Hematopoietic multipotent progenitor cell (in vitro differentiated cells): ENCODE measurements at places on chromosomes 16 and 17.
A peak's percentile ranks its signal among the peaks of the same experiment; 100 is the strongest.

- no peak for DNase-seq
Measured at GRCh38 chr17:44184212-44184810, 2.5 kb upstream of the TMUB2 start.

GRCh38 chr17:74053712-74054078 is 149.8 kb upstream of the RPL38 start:
- no peak for DNase-seq

GRCh38 chr16:54655121-54655590 is 275.5 kb upstream of the IRX5 start:
- peak; percentile 34 for DNase-seq

DNA sequence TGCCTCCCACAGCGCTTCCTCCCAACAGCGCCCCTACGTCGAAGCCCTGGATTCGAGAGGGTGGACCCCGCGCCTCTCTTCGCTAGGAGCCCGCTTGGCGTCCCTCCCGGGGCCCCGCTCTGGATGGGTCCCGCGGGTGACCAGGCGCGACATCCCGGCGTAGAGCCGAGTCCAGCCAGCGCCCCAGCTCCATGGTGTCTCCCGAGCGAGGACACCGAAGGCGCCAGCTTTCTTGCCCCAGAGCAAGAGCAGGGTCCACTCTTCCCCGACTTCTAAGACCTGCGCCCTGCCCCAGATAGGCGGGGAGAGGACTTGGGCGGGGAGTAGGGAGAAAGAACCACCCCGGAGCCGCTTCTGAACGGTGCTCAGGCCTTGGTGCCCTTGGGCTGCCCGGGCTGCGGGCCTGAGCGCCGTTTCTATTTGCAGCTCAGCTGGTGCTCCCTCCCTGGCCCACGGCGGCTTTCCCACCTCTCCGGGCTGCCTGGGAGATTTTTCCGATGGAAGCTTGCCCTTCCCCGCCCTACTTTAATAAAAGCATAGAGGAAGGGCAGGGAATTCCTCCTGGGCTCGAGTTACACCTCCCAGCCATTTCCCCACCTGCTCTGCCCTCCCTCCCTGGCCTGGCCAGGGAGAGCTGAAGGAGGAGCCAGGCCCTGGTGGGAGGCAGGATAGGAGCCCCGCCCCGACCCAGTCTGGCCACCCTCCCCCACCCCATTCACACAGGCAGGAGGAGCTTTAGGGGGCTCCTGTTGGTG is 1.8 kb downstream of the MMP15 start:
- no peak for DNase-seq

- DNase-seq = peak; percentile 84
Measured at GRCh38 chr17:13594762-13595598, 6.7 kb downstream of the HS3ST3A1 start.

- DNase-seq = no peak
Measured at GRCh38 chr16:4904942-4905615, 31.9 kb downstream of the PPL start.

DNA sequence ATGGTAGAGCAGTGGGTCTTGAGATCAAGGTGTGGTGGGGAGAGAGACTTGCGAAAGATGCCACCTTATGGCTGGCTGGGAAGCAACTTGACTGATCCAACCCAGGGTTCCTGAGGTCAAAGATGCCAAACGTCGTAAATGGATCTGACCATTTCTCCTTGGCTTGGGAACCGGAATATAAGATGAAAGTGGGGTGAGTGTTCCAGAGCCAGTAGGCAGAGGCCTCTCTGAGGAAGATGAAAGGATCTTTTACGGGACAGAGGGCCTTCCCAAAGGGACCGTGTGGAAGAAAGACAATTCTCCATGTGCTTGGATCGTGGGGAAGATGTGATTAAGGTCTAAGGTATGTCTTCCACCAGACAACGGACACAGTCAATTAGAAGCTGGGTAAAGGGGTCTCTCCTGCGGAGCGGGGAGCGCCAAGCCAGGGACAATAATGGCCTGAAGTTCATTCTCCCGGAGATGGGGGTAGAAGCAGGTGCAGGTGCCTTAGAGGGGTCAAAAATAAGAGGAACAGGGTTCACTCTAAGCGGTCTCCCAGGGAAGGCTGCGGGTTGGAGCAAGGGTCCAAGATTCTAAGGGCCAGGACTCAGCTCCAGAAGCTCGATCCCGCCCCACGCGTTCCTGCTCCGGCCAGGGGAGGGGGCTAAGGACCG is 800 bp downstream of the FXR2 start:
- DNase-seq = no peak

DNA sequence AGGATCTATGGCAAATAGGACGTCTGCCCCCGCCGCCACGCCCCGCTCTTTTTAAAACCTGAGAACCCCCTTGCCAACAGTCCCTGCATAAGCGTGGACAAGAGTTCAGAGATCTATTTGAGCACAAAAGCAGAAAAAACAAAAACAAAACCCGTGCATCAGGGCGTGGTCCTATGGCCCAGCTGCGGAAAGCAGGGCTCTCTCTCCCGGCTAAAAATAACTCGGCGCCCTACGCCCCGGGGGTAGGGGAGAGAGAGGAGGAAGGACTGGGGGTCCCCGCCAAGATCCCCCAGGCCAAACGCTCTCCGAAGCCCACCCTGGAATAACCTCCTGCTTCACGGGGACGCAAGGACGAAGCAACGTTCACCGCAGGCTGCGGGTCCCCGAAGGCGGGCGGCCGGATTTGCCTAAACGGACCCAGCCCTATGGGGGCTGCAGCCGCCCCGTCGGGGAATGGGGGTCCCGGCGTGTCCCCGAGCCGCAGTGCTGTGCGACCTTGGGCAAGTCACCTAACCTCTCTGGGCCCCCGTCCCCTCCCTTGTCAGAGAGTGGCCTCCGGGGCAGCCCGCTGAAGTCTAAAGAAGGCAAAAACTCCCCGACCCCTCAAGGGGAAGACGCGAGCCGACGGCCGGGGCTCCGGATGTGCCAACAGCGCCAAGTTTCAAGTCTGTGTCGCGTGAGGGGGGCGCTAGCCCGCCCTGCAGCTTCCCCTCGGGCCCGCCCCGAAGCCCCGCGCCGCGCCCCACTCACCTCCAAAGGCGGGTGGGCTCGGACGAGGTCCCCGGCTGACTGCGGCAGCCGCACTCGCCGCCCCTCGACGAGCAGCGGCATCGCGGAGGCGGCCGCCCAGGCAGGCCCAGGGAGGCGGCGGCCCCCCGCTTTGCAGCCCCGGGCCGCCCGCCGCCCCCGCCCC is 477 bp downstream of the NTAN1 start:
- peak; percentile 85 for DNase-seq

DNA sequence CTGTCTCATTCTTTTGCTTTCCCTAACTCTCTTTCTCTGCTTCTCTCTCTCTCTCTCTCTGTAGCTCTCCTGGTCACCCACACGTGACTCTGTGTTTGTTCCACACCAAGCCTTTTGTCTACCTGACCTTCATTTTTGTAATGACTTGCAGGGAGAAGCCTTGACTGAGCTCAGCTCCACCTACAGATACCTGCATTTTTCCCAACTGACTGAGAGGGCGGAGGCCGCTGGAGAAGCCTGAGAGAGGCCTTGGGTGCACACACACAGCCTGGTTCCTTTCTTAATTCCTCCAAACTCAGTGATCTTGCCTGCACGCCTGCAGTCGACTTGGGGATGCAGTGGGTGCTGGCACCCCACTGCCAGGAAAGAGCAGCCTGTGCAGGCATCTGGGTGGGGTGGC is 68.8 kb downstream of the LYRM1 start:
- no peak for DNase-seq

DNA sequence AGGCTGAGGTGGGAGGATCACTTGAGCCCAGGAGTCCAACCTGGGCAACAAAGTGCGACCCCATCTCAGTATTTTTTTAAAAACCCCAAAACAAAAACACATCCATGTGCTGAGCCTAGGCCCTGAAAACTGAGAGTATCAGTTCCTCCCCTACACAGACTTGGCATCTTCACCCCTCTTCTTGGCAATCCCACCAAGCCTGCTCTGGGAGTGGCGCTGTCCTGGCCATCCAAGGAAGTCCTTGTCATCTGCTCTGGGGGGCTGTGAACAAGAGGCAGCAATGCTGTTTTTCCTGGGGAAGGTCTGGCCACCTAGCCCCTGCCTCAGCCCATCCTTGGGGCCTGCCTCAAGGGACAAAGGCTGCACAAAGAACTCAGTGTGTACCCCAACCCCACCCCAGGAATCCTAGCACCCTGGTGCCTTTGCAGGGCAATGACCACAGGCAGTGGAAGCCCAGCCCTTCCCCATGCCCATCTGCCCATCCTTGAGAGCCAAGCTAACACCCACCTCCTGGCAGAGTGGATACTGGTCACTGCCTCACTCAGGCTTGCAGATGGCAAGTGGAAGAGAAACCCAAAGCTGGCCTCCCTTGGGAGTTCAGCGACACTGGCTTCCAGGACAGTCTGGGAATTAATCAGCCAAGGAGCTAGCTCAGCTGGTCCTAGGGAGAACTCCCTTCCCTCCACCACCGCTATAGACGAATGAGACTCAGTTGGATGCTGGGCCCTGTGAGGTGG is 14.8 kb upstream of the GFOD2 start:
- DNase-seq = no peak

DNA sequence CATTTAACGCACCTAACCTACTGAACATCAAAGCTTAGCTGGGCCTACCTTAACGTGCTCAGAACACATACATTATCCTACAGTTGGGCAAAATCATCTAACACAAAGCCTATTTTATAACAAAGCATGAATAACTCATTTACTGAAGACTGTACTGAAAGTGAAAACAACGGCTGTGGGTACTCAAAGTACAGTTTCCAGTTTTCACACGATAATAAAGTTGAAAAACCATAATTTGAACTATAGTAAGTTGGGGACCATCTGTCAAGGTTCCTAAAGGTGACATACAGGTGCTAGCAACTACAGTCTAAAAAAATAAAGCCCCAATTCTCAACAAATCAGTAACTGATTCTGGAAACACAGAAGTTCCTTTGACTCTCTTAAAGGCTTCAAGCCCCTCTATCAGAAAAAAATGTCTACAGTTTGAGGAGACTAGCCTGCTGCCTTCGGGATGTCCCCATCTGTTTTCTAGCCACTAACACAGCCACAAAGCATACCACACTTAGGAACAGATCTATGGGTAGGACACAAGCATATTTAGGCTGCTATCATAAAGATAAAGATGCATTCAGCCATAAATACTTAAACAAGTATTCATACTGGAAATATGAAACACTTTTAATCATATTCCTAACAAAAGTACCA is 71.3 kb downstream of the KANSL1 start:
- DNase-seq = no peak
